ENCODE measurements at places on chromosomes 7 and 10.

GRCh38 chr10:12659706-12660105 lies 310.4 kb downstream of the CAMK1D start:
- no peak for DNase-seq

DNA sequence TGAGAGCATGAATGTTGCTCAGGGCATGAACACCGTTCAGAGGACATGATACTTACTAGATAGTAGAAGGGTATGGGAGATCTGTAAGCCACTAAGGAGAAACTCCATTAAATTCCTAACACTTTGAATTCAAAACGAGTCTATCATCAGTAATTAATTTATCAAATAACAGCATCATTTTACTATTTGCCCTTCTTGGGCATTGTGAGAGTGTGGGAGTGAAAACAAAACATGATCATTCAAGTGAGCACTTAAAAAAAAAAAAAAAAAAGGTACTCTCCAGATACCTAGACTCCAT lies 20.5 kb upstream of the ASB15 start:
- DNase-seq: no peak

DNA sequence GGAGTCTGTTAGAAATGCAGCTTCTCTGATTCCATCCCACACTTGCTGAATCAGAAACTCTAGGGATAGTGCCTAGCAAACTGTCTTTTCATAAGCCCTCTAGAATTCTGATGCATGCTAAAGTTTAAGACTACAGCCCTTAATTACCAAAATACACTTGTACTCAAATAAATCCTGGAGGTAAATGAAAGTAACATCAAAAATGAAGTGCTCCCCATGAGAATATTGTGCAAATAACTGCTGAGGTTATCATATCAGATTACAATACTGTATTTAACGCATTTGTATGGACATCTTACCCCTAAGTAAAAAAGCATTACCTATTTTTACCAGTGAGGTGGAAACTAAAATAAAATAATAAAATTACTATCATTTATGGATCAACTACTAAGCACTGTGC lies 104.7 kb downstream of the CHCHD3 start:
- no peak for DNase-seq

DNA sequence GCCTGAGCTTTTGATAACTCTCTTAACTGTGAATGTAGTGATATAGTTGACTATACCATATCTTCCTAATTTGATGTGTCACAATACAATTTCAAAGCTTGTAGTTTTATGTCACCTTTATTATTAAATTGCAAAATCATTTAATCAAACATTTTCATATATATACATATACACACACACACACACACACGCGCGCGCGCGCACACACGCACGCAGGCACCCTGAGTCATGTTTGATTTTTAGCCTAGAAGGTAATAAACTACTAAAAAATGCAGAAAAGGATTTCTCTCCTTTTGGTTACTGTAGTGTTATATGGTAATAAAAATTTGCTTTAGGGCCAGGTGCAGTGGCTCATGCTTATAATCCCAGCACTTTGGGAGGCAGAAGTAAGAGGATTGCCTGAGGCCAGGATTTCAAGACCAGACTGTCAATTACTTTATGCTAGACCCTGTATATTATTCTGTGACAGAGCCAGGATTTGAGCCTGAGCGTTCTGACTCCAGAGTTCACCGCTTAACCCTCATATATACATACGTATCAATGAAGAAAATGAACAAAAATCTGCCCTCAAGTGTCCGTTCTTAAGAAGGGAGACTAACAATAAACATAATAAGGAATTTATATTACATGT lies 89.6 kb downstream of the PODXL start:
- DNase-seq: no peak

DNA sequence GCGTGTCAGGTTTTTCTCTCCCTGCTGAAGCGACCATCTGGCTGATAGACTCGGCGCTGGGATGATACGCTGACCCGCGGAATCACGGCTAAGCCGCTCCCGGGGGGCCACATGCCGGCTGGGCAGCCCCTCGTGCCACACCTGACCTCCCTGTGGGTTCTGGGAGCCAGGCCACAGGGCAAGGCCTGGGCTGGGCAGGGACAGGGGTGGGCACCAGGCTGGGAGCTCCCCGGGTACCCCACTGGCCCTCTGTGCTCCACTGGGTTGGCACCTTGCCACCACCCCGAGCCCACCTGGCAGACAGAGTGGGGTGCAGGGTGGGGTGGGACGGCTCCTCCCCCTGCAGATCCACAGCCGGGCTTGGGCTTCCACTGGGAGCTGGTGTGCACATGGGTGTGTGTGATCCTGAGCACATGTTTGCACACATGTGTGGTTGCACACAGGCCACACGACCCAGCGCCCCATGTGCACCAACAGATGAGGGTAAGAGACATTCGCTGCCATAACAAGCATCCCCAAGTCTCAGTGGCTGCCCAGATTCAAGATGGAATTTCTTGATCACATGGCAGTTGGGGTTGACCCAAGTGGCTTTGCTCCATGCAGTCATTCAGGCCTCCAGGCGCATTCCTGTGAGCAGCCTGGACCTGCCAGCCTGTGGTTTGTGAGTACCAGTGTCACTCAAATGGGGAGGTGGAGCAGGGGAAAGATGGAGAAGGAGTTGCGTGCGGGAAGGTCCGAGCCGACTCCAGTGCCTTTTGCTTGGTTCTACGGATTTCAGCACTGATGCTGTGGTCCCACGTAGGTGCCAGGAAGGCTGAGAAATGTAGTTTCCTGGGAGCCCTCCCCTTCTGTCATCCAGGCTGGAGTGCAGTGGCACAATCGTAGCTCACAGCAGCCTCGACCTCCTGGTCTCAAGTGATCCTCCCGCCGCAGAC lies 79.7 kb downstream of the UNCX start:
- no peak for DNase-seq

DNA sequence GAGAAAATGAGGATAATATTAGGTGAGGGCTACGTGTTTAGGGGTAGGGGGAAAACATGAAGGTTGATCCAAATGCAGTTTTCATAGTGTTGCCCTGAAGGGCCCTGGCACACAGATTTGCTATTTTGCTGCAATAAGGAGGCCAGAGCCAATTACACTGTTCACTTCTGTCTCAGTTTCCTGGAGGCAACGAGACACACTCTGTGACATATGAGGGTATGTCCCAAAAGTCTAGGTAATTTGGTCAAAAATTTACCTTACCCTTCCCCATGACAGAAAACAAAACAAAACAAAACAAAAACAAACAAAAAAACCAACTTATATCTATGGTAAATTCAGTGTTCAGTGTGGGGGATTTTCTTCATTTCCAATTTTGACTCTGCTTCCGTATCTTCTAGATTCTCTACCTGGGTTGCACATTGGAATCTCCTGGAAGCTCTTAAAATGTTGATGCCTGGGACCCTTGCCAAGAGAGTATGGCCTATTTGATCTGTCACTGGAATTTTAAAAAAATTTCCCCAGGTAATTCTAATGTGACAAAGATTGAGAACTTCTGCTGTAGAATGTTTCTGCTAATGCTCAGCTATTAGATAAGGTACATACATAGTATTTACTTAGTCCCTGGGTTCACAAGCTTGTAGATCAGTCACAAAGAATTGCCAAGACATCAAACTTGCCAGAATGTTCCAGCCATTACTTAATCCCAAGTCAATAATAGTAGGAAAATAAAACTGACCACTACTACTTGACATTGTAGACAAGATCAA lies 139.5 kb downstream of the SEMA3E start:
- DNase-seq: no peak

DNA sequence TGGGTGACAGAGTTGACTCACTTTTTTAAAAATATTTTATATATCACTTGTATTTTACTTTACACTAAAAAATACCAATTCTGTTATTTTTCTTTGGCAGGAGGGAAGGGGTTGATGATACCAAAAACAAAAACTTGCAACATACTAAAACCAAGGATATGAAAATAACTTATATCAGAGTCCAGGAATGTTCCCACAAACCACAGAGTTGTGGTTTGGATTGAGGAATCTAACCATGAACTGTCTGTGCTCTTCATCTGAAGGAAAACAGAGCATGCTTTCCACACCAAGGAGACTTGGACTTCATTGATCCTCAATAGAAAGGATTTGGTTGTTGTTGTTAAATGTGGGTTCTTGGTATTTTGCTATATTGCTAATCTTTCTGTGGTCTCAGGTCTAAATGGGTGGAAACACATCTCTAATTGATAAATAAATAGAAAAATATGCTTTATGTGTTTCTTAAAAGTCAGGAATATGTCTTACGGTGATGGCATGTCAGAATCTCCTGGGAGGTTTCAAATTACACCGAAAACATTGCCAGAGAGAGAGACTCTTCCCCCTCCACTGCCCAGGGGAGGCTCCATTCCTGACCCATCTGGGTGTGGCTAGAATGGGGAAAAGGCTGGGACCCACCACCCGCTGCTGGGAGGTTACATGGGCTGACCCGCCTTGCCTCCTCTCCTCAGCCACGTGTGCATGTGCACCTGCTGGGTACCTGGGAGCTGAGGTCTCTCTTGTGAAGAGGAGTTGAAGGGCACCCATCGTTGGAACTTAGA lies 46.9 kb upstream of the STK17A start:
- peak; percentile 82 for DNase-seq

- DNase-seq: no peak
Observed at GRCh38 chr10:33626798-33627466, 292.5 kb upstream of the NRP1 start.

DNA sequence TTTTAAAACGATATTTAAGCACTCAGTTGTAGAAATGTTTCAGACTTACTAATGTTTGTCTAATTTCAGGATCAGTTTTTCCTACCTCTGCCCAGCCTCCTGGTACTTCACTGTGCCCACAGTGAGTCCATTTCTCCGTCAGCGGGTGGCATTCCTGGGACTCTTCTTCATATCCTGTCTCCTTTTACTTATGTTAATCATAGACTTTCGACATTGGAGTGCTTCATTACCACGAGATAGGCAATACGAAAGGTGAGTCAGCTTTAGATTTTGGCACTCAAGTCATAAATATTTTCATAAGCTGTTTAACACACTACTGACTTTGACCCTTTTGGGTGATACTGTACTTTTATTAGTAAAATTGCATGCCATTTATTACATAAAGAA lies 2.1 kb downstream of the ENTPD7 start:
- peak; percentile 89 for DNase-seq

GRCh38 chr7:147798001-147798400 lies 792.6 kb upstream of the C7orf33 start:
- DNase-seq: no peak

GRCh38 chr7:159095979-159096411 lies 48.7 kb downstream of the VIPR2 start:
- DNase-seq: no peak

- DNase-seq: peak; percentile 80
Observed at GRCh38 chr7:78198756-78199155, 400.2 kb downstream of the PHTF2 start.

DNA sequence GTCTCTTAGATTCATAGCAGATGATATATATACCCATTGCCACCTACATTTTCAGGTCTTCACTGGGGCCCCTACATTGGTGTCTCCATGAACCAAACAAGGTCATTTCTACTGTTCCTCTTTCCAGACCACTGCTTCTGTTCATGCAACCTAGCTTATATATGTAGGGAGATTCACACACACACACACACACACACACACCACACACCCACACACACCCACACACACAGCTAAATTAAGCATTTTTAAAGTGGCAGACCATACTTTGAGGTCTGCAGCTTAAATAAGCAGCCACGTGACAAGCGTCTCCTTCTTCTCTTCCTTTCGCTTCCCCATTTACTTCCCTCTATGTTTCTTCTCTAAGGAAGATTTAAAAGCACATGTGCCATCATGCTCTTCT lies 70.0 kb upstream of the CC2D2B start:
- no peak for DNase-seq

DNA sequence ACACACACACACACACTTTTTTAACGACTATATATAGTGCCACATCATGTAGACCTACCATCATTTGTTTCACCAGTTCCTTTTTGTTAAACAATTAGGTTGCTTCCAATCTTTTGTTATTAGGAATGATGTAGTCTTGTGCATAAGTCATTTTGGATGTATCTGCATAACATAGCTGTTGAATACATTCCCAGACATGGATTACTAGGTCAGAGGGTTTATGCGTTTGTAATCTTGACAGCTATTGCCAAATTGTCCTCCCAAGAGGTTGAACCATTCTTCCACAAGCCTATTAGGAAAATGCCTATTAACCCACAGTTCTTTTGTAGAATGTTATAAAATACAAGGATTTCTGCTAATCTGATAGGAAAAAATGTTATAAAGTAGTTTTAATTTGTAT lies 87.3 kb downstream of the PALS2 start:
- DNase-seq: no peak

DNA sequence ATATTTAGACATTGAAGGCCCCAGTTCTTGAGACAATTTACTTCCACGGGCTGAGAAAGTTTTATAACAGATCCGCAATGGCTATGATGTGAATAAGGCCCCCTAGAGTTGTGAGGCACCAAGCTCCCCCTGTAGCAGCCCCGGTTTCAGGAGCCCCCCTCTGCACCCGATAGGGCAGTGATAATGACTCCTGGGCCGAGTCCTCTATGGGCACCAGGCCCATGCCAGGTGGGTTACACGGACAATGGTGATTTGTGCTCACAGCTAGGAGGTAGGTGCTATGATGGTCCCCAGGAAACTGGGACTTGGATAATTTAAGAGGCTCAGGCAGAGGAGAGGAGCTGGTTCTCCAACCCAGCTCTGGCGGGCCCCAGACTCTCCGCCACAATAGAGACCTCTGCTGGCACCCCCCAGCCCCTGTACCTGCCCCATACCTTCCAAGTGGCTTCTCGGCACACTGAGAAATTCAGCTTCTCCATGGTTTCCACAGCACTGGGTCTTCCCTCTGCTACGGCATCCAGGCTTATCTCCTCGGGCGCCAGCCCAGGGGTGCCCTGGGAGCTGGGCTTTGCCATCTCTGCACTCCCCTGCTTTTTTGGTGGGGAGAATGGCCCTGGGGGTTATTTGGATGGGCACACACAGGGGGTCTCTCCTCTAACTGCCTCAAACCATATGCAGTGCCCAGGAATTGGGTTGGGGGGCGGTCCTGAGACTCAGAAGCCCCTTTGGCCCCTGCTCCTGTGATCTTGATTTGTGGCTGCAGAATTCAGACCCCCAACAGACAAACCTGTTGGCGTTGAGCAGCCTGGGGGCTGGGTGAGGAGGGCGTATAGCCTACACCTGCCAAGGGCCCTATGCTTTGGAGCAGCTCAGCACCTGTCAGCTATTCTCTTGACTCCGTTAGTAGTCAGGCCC lies 12.2 kb upstream of the KCP start:
- no peak for DNase-seq

DNA sequence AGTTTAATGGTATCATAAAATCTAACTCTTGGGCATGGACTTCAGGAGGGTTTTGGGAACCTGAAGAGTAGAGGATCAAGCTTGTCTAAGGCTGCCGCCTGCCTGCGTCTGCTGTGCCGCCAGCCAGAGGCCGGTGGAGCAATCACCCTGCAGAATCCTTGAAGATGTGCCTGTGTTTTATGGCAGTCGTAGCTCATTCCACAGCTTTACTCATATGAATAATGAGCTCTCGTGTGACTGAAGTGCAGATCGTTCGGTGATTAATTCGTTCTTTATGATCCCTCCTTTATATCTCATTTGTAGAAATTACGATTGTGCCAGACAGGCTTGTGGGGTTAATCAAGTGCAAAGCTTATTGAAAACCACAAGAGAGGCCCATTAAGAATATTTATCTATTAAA lies 100.8 kb downstream of the ACTR3B start:
- DNase-seq: no peak

- peak; percentile 76 for DNase-seq
Observed at GRCh38 chr10:107653832-107654287, 489.4 kb upstream of the SORCS1 start.

Data from foreskin fibroblast (primary cell).